ENCODE measurements at places on chromosomes 16 and 17.

GRCh38 chr16:14181371-14182050 lies 110.4 kb downstream of the MRTFB start:
- no peak for DNase-seq

GRCh38 chr17:21378553-21378952 lies 2.4 kb downstream of the KCNJ12 start:
- no peak for DNase-seq

- no peak for DNase-seq
These were observed 36.8 kb upstream of the DYNLL2 start for GRCh38 chr17:58046239-58047094.

GRCh38 chr17:45409659-45410076 lies 23.0 kb downstream of the ARHGAP27 start:
- no peak for DNase-seq

DNA sequence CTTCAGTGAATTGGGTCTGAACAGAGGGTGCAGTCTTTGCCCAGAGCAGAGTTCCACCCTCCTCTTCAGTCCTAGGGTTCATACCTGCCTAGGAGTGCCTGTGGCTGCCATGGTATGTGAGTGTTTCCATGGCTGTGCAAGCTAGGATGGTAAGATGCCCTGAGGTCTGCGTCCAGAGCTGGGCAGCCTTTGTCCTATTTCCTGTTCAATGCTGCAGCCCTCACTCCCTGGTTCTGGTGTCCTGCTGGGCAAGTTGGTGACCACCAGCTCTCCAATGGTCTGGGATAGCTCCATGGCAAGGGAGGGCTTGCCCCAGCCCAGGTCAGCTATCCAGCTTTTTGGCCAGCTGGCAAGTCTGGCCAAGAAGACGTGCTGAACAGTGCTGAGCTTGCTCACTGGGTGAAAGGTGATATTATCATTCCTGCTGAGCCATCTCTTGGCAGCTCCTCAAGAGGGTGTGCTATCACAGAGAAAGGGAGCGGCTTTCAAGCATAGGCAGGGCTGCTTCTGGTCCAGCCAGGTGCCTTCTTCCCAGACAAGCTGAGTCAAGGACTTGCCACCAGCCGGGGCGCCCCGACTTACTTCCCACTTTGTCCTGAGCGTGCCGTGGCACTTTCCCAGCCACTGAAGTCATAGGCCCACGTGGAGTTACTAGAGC lies 13.0 kb upstream of the NFATC3 start:
- no peak for DNase-seq

GRCh38 chr17:48655913-48656312 lies 29.8 kb upstream of the HOXB9 start:
- no peak for DNase-seq

- no peak for DNase-seq
These were observed 7.3 kb downstream of the ACACA start for GRCh38 chr17:37399265-37399803.

DNA sequence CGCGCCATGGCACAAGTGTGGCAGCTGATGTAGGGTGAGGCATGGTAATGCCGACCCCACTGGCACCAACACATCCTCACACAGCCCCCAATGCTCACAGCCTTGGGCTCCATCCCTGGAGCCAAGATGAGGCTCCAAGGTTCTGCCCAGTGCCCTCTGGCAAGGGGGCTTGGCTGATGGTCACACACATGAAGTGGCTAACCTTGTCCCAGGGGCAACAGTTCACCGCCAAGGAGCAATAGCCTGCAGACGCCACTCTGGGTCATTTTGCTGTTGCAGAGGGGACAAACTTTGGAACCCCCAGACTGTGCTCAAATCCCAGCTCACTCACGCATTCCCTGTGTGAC lies 26.8 kb downstream of the TNFRSF13B start:
- DNase-seq = no peak

- DNase-seq = no peak
These were observed 7.8 kb upstream of the ADAP2 start for GRCh38 chr17:30913955-30914354.

GRCh38 chr16:53632526-53632925 lies 71.1 kb downstream of the RPGRIP1L start:
- DNase-seq = no peak

- no peak for DNase-seq
These were observed 6.9 kb downstream of the PPY start for GRCh38 chr17:43935204-43935925.

- no peak for DNase-seq
These were observed 45.2 kb upstream of the MAP3K14 start for GRCh38 chr17:45361976-45362375.

DNA sequence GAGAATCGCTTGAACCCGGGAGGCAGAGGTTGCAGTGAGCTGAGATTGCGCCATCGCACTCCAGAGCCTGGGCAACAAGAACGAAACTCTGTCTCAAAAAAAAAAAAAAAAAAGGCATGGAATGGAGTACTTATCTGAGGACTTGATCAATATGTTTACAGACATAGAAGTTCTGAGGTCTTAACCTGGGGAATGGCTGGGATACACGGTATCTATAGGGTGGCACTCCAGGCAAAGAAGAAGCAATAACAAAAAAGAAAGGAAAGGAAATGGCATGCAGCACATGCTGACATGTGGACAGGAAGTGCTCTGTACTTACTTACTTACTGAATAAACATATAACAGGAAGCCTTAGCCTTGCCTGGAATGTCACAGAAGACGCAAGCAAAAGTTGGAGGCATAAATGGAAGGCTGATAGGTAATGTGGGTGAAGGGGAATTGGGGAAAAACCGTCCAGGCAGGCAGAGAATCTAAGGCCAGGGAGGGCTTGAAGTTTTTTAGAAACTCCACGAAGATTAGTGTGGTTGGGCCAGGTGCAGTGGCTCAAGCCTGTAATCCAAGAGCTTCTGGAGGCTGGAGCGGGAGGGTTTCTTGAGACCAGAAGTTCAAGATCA lies 10.1 kb upstream of the SPOP start:
- no peak for DNase-seq

GRCh38 chr16:52843381-52843780 lies 209.3 kb downstream of the CHD9NB start:
- no peak for DNase-seq

GRCh38 chr17:7947651-7948050 lies 15.6 kb downstream of the CNTROB start:
- DNase-seq = no peak

- no peak for DNase-seq
These were observed 17.3 kb downstream of the COG1 start for GRCh38 chr17:73210002-73210678.

- DNase-seq = no peak
These were observed 82.3 kb upstream of the DOC2B start for GRCh38 chr17:263773-264172.

GRCh38 chr16:87855852-87856715 lies 13.2 kb downstream of the SLC7A5 start:
- DNase-seq = peak; percentile 42

GRCh38 chr17:78134899-78135385 lies 4.4 kb downstream of the TMC8 start:
- DNase-seq = no peak

DNA sequence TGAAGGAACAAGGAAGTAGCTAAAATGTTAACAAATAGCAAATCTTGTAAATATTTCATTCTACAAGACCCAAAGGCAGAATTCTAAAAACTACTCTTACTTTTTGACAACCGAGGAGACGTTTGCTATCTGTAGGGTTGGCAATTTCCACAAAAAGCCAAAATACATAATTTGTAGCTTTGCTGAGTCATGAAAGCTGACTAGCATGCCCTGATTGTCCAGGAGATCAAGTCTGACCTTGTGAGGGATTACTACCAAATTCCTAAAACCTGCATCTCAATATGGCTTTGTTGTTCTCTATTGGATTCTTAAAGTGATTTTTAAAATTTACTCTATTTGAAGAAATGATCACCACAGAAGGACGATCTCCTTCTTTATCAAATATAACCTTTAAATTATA lies 10.8 kb downstream of the DNAJA2 start:
- no peak for DNase-seq

DNA sequence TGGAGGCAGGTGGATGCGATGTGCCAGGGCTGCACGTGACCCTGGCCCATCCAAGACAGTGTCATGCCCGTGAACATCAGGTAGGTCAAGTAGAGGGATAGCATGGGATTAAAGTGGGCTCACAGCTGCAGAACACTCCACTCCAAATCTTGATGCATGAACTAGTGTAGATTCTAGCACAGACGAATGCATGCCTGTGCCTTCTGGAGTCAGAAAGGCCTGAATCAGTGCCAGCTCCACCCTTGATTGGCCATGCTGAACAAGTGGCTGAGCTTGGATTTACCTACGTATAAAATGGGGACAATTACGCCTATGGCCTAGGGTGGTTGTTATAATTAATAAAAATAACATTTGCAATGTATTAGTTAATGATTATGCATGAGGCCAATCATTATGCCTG lies 10.6 kb downstream of the IRX3 start:
- no peak for DNase-seq

DNA sequence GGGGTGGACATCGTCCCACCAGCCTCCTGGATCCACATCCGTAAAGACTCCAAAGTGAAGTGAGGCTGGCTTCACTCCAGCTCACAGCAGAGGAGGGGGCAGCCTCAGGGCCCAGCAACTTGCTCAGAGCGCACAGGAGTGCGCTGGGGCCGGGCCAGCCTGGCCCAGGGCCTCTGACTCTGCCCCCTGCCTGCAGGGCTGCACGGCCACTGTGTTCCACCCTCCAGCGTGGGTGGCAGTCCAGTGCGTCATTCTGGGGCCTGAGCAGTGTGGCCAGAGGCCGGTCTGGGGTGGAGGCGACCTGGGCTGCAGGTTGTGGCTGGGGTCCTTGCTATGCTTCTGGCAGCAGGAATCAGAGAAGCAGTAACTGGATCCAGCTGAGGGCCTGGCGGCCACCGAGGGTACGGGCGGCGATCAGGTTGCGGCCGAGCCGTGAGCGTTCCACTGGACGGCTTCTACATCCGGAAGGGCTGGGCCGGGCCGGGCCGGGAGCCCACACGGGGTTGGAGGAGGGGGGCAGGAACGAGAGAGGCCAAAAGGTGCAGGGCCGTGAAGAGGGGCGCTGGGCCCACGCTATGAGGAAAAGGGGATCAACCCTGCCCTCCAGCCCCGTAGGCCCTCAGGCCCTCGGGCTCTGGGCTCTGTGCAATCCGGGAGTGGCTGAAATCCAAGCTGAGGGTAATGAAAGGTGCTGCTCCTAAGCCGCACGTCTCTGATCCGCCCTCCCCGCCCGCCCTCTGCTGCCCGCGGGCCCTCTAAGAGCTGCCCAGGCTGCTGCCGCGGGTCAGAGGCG lies at the start of gene FSCN2:
Gene FSCN2 (plus strand): TSS at position 787 of the 793 bp plus-strand sequence. CDS start 155 bp downstream, outside the sequence.
- no peak for DNase-seq

GRCh38 chr16:62620275-62620674 lies 584.0 kb upstream of the CDH8 start:
- no peak for DNase-seq

- DNase-seq = no peak
These were observed 71.5 kb upstream of the PLCG2 start for GRCh38 chr16:81707411-81708265.

- DNase-seq = no peak
These were observed at the start of gene CD19 for GRCh38 chr16:28931801-28932225. CD19 (plus strand) TSS chr16:28931971; CDS start chr16:28932001, 30 bp downstream.

DNA sequence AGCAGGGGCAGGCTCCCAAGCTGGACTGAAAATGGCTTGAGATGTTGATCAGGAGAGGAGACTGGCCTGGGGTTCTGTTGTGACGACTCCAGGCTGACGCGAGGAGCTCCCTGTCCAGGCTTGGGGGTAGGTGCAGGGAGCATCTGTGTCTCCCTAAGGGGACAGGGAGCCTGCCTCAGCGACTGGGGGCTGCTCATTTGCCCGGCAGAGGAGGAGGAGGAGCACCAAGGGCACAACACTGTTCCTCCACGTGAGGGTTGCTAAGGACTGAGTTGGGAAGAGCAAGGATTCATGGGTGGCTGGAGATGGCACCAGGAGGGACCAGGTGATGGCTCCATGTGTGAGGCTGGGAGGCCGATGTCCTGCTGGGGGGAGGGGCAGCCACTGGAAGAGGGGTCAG lies 53.3 kb downstream of the USP22 start:
- DNase-seq = no peak

GRCh38 chr16:56019274-56019673 lies 144.1 kb upstream of the CES5A start:
- no peak for DNase-seq

DNA sequence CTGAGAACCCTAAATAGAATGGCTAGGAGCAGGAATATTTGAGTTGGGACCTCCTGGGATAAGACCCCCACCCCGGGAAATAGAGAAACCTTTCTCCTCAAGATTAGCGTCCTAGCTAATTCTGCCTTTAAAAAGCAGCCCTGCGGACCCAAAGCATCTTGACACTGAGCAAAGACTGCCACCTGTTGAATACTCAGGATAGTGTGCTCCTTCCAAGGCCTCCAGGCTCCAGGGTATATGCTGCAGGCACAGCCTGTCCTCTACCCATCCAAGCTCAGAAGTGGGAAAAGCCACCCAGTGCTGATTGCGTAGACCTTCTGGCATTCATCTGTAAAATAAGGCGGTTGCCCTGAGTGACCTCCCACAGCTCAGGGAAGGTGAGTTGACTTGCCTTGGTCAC lies 456.2 kb upstream of the DYNLRB2 start:
- DNase-seq = no peak

DNA sequence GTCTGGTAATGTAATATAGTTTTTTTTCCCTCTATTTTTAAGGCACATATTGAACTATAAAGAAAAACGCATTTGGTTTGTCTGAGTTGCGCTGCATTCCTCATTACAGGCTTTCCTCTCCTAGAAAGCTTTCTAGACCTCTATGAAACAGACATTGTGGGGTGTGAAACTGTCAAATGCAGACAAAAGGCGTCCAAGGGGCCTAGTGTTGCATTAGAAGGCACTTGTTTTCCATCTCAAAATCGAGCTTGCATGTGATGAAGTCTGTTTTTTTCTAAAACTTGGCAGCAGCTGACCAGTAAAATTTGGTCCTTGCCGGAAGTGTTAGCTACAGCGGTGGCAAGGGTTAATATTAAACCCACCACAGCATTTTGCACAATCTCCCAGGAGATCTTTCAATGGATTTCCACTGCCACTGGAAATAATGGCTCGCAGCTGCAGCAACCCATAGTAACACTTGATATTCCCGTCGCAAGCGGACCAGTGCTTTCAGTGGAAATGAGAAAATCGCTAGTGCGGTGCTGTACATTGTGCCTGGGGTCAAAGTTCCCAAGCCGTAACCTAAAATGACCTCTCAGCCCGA lies 602.6 kb downstream of the KCNJ2 start:
- DNase-seq = no peak

DNA sequence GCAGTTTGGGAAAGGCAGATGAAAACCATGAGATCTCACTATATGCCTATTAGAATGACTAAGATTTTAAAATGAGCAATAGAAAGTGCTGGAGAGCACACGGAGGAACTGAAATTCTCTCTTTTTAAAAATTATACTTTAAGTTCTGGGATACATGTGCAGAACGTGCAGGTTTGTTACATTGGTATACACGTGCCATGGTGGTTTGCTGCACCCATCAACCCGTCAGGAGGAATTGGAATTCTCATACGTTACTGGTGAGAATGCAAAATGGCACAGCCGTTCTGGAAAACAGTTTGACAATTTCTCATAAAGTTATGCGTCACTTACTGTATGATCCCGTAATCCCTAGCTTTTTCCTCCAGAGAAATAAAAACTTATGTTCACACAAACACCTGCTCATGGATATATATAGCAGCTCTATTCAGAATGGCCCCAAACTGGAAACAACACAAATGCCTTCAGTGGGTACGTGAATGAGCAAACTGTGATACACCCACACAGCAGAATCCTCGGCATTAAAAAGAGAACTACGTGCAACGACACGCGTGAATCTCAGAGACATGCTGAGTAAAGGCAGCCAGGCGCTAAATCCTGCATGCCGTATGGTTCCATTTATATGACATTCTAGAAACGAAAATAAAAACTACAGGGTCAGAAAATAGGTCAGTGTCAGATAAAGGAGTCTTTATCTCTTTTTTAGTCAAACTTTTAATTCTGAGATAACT lies 11.8 kb downstream of the PIK3R6 start:
- DNase-seq = no peak

GRCh38 chr17:17603895-17604225 lies 12.4 kb upstream of the PEMT start:
- DNase-seq = no peak
